ENCODE measurements at places on chromosomes 3 and 15.

- no peak for DNase-seq
These were observed 159.1 kb upstream of the NANOGP8 start for GRCh38 chr15:35244227-35244626.

- no peak for DNase-seq
These were observed 53.2 kb downstream of the SLTM start for GRCh38 chr15:58880320-58880719.

- no peak for DNase-seq
These were observed 58.7 kb upstream of the ACAN start for GRCh38 chr15:88744548-88745020.

GRCh38 chr3:159266779-159267178 lies 464.9 kb downstream of the MFSD1 start:
- DNase-seq: no peak

DNA sequence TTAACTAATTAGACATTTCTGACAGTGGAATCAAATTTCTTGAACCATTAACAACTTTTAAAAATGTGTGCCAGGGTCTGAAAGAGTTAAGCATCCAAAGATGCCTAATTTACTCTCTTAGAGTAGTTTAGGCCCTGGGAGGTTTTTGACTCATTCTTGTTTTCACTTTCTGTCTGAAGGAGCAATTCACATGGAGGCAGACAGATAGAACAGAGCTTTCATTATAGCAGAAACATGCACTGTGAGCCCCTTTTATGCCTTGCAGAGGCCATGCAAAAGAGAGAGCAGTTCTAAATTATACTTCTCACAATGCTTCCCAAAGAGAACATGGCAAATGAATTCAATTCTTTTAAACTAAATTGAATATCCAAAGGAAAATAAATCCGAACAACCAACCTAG lies 554.8 kb downstream of the MFSD1 start:
- no peak for DNase-seq

- peak; percentile 45 for DNase-seq
These were observed 39.6 kb upstream of the PDZRN3 start for GRCh38 chr3:73664389-73664788.

DNA sequence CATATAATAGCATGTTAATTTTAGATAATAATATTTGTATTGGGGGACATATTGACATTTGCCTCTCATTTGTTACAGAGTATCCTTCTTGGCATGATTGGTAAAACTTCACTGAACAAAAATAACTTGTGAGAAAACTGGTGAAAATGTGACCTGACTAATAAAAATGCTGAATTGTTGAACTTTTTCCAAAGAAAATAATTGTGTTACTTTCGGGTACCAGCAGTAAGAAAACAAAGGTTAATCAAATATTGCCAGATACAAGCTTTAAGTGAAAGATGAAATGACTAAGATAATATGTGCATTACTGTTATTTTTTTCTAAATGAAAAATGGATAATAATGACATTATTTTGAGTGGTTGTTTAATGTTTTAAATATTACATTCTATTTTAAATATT lies 15.2 kb downstream of the SLC12A1 start:
- DNase-seq: no peak

GRCh38 chr3:110384601-110385000 lies 687.0 kb upstream of the NECTIN3 start:
- no peak for DNase-seq

GRCh38 chr15:77069521-77070121 lies 1.3 kb downstream of the TSPAN3 start:
- peak; percentile 85 for DNase-seq

DNA sequence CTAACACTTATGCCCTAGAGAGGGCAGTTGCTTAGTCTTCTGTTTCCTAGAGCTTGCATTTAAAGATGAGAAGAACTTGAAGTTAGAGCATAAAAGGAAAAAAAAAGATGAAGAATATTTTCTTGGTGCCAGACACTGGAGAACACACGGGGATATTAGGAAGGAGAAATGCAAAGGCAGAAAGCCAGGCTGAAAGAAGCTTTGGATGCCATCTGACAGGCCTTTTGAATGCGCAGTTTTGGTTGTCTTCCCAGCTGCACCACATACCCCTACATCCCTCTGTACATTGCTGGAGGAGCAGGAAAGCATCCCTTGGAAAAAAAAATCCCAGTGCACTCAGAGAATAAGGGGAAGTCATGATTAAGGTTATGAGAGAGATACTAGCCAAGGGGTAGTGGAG lies 378.9 kb downstream of the GAP43 start:
- no peak for DNase-seq

GRCh38 chr15:52294881-52295420 lies 653 bp downstream of the MYO5C start:
- DNase-seq: no peak

- DNase-seq: peak; percentile 64
These were observed 1.9 kb downstream of the KLHDC8B start for GRCh38 chr3:49173116-49173791.

GRCh38 chr15:56608140-56608778 lies 125.0 kb downstream of the ZNF280D start:
- DNase-seq: peak; percentile 22

DNA sequence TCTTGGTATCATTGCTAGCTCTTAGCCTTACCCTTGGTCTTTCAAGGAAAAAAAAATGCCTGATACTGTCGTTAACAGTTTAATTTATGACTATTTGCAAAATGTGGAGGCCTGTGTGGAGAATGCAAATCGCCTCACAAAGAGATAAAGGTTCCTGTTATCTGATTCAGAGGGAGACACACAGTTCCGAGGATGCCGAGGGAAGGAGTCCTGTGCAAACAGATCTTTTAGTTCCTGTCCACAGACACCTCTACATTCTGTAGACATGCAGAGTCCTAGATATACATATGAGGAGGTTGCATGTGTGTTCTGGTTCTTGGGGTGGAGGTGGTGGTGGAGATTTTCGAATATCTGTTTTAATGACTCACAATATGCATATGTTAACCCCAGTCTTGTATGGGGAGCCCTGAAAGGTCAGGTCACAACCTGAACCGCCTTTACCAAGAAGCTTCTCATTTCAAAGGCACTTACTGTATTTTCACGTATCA lies 5.7 kb downstream of the NR2F2 start:
- no peak for DNase-seq

GRCh38 chr3:164458986-164459385 lies 619.3 kb downstream of the SI start:
- DNase-seq: peak; percentile 54

- no peak for DNase-seq
These were observed 151.4 kb downstream of the FBLN2 start for GRCh38 chr3:13700362-13700761.

- no peak for DNase-seq
These were observed 75.5 kb downstream of the DAPK2 start for GRCh38 chr15:63970621-63971426.

DNA sequence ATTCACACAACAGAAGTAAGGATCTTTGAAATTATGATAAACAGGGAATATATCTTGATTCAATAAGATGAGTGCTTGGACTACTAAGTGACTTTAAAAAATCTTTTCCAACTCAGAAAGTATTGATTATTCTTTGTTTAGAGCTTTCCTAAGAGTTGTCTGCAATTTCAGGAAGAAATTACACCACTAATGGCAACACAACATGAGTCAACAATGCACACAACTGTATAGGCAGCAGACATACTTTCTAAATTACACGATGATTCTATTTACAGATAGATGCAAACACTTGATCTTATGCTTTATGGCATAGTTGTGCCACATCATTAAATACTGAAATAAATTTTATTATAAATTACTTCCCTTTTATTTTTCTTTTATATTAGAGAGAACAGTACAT lies 4.4 kb downstream of the NAA50 start:
- DNase-seq: no peak

DNA sequence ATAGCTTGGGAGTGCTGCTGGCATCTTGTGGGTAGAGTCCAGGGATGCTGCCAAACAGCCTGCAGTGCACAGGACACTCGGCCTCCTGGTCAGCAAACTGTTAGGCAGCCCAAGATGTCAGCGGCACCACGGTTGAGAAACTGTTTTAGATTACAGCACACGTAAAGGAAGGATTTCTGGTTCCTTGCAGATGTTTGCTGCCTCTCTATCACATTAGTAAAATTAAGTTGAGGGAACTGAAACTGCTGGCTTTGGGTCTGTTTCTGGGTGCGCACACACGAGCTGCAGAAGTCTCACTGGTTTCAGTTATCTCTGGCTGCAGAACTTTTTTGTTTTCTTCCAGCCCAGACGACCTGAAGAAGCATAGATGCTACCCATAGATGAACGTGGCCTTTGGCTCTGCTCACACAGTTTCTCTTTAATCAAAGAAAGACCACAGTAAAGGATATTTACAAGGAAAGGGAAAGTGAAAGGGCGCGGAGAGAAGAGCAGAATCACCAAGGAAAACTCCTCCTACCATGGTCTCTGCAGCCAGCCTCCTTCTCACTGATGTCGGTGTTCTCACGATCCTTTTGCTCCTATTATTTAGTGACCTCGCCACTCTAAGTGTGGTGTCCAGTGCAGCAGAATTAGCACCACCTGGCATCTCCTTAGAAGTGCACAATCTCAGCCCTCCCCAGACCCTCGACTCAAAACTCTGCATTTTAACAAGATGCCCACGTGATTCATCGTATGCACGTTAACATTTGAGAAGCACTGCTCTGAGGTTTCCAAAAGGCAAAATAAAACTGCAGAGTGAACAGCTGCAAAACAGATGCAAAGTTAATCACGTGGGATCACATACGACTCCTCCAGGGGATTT lies 50.6 kb upstream of the AKAP13 start:
- DNase-seq: peak; percentile 77

DNA sequence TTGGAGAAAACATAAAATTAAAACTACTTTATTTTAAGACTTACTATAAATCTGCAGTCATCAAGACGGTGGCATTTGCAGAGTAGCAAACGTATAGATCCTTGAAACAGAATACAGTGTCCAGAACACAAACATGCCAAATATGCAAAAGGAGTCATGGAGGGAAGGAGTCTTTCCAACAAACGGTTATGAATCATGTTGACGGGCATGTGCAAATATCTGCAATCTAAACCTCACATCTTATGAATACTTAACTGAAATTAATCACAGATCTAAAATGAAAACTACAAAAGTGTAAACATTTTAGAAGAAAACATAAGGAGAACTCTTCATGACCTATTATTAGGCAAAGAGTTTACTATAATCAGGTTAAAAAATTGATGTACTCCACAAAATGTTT lies 69.4 kb downstream of the TFRC start:
- DNase-seq: no peak

GRCh38 chr15:48090115-48090514 lies 30.7 kb upstream of the SLC24A5 start:
- DNase-seq: no peak

DNA sequence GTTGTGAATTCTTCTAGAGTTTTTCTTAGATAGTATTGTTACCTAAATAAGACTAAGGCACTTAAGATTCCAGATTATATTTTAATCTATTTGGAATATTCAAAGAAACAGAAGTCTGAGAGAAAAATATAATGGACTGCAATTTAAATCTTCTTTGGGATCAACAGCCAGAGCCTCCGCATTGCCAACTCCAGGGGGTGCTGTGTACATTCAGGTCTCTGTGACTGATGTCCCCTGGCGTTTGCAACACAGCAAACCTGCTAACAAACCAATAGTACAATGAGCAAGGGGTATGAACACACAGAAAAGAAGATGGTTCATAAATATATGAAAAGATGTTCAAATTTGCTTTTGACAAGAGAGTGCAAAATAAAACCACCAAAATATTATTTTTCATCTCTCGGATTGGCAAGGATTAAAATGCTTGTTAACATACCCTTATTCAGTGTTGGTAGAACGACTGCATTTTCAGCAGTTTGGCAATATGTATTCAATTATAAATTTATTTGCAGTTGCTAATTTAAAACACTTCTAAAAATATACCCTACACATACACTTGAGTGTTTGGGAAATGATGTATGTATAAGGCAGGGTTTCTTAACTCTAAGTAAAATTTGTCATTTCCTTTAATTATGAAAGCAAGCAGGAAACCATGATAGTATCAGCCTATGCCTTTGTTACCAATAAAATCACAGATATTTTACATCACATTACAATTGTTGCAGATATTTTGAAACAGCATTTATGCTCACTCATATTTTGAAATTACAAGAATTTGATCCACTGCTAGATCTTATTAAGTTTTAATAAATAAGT lies 16.1 kb upstream of the TM4SF1 start:
- DNase-seq: peak; percentile 82

- DNase-seq: no peak
These were observed 1.1 kb downstream of the RCCD1 start for GRCh38 chr15:90955624-90956273.

- DNase-seq: peak; percentile 52
These were observed 237.8 kb upstream of the GADL1 start for GRCh38 chr3:31132132-31132769.

- DNase-seq: no peak
These were observed 10.7 kb downstream of the AQP9 start for GRCh38 chr15:58148633-58149445.

DNA sequence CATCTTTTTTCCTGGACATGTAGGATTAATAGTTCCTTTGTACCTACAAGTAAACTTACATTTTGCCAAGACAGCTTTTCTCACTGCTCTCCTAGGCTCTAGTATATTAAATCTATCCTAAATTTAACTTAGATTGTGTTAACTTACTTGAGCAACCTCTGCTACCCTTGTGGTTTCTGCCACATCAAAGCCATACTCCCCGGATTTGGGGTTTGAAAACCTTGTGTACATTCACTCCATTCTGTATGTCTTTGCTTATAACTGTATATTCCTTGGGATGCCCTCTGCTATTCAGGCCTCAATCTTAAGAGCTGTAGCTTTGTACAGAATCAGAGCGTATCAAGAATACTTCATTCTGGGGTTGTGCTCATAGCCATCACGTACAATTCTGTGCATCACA lies 60.4 kb downstream of the ARIH1 start:
- DNase-seq: no peak

DNA sequence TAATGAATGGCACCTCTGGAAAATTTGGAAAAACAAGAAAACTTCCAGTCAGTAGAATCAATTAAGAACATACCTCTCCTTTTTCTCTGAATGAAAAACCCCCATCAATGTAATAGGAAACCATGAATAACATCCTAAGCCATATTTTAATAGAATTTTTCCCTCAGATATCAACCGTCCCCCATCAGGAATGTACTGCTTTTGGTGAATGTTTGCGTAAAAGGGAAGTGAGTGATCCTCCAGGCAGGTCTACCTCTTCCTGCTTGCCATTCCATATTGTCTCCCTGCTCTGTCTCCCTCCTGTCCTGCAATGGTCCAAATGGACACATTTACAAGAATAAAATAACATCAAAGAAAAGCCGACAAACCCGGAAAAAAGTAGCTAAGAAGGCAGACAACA lies 30.8 kb downstream of the LAMP3 start:
- DNase-seq: no peak

- DNase-seq: peak; percentile 41
These were observed 30.8 kb upstream of the MAP3K13 start for GRCh38 chr3:185332026-185332735.

GRCh38 chr3:65436580-65436979 lies 602.1 kb downstream of the MAGI1 start:
- DNase-seq: peak; percentile 30

DNA sequence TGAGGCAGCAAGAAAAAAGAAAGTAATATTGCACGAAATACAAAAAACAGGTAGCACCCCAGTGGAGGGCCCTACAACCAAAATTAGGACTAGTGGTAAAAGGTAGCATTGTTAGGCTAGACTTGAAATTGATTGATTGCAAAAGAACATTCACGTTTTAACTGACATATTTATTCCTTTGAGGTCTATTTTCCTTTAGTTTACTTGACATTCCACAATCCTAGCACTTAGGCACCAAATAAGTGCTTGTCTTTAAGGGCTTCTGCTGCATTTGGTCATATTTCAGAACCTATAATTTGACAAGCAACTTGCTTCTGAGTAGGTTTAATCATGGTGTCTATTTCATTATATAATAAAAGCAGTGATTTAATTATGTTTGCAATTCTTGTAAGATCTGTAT lies 642.7 kb upstream of the AGTR1 start:
- DNase-seq: no peak

Data from myocyte (in vitro differentiated cells).